Thymus (tissue), 14 donors: ENCODE measurements at places on chromosomes 11 and 22. TPM values are rescaled to one million over a fixed set of nuclear protein-coding genes. Genes with fewer than 3 reads are reported as not detected.

Gene SLC16A8
- total RNA-seq = 1.3 TPM

Gene FDXACB1
- 3.7 TPM for total RNA-seq

Gene ACER3
- total RNA-seq = 4.2 TPM

Gene TANGO2
- 15.9 TPM for total RNA-seq

Gene KRTAP5-10
- not detected for total RNA-seq

Gene OR52E4
- not detected for total RNA-seq

Gene ANGPTL5
- not detected for total RNA-seq

Gene RFPL3
- total RNA-seq = not detected

Gene A4GALT
- 1.3 TPM for total RNA-seq

Gene OR4C12
- total RNA-seq = not detected

Gene MAML2
- 9.8 TPM for total RNA-seq

Gene TBX10
- total RNA-seq = 0.05 TPM

Gene SLC22A25
- not detected for total RNA-seq

Gene FERMT3
- 74.5 TPM for total RNA-seq

Gene TMEM151A
- total RNA-seq = not detected

Gene KCNJ5
- total RNA-seq = 7.2 TPM

Gene TUB
- total RNA-seq = 2.5 TPM

Gene OR6A2
- total RNA-seq = 0.05 TPM

Gene SYT8
- 0.71 TPM for total RNA-seq

Gene MS4A4E
- 0.24 TPM for total RNA-seq

Gene BRSK2
- total RNA-seq = 0.14 TPM

Gene LRP4
- 1.8 TPM for total RNA-seq

Gene C2CD2L
- total RNA-seq = 4.7 TPM

Gene PDE2A
- total RNA-seq = 1.1 TPM

Gene KBTBD4
- total RNA-seq = 20.6 TPM

Gene ADSL
- total RNA-seq = 104 TPM

Gene ANKK1
- 0.14 TPM for total RNA-seq

Gene VPREB1
- total RNA-seq = 2.5 TPM

Gene BIRC3
- total RNA-seq = 63.6 TPM

Gene POLR2F
- 88.0 TPM for total RNA-seq

Gene GTSE1
- total RNA-seq = 14.1 TPM

Gene PDHX
- total RNA-seq = 21.3 TPM

Gene GVQW3
- total RNA-seq = 2.9 TPM

Gene SAA2
- total RNA-seq = 7.9 TPM

Gene EMID1
- 4.7 TPM for total RNA-seq

Gene TCP11L1
- total RNA-seq = 7.4 TPM

Gene TSPAN18
- total RNA-seq = 2.2 TPM

Gene HBG2
- total RNA-seq = 5,270 TPM

Gene CRYBA4
- 0.47 TPM for total RNA-seq
